ENCODE measurements at places on chromosomes 4 and X.

GRCh38 chr4:87232216-87232615 lies 11.8 kb upstream of the KLHL8 start:
- no peak for DNase-seq

- no peak for DNase-seq
Measured at GRCh38 chr4:25823632-25824031, 39.2 kb downstream of the SEL1L3 start.

DNA sequence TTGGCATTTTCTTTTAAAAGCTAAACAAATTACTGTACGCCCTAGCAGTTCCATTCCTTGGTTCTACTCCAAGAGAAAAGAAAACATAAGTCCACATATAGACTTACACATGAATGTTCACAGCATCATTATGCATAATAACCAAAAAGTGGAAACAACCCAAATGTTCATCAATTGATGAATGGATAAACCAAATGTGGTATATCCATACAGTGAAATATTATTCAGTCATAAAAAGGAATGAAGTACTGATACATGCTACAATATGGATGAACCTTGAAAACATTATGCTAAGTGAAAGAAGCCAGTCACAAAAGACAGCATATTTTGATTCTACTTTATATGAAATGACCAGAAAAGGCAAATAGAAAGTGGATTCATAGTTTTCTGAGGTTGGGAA lies 36.5 kb downstream of the MED14 start:
- DNase-seq = no peak

- no peak for DNase-seq
Measured at GRCh38 chrX:122866532-122866931, 317.5 kb upstream of the GRIA3 start.

DNA sequence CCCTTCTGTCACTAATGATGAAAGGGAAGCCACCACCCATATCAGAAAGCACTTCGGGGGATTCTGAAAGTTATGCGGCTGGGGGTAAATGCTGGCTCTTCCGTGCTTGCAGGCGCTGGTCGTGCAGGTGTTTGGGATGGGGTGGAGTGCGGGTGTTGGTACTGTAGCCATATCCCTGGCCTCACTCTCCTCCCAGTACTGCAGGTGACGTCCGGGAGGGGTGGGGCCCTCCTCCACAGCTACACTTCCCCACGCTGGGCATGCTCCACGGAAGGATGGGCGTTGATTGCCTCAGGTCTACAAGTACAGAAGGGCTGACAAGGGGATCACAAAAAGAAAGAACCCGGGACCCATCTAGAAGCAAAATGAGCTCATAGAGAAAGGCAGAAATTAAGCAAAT lies 48.6 kb upstream of the CLDN24 start:
- no peak for DNase-seq

Measured in NCI-H446 treated with DMSO at 0.1 percent for 48 hours (cell line).